Stimulated activated CD8-positive, alpha-beta memory T cell treated with anti-CD3 and anti-CD28 coated beads, Interleukin-7, amount 100 ng/mL, for 1 hour (primary cell): ENCODE measurements at places on chromosomes 4 and X.
A peak's percentile ranks its signal among the peaks of the same experiment; 100 is the strongest.

- no peak for DNase-seq
Measured at GRCh38 chrX:109679820-109680219, 53.2 kb downstream of the ACSL4 start.

DNA sequence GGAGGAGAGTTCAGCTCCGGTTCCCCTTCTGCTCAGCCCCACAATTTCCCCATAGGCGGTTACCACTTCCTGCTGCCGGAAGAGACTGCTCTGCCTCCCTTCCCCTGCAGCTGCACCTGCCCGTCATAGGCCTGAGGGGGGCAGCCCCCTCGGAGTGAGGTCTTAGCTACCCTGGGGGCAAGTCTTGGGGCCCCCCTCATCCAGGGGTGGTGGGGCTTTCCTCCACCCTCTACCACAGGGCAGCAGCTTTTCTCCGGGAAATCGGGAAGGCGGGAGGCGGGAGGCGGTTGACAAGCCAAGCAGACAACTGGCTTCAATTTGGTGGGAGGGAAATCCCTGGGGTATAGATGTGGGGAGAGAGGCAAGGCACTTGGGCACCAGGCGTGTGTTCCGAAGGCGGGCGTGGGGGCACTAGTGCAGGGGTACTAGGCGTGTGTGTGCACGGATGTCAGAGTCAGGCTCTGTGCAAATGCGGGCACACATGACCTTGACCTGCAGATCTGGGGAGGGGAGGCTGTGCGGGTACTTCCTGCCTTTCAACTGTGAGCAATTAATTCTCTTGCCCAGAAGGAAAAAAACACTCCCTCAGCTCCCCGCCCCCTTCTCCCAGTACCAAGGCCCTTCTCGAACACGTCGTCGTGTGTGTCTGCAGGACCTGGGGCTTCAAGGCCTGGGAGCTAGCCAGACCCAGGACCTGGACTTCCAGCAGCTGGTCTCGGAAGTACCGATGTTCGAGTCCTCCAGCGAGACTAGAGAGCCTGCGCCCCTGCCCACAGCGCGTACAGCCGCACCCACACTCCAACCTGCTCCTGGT is 1.0 kb upstream of the ARHGAP4 start:
- peak; percentile 48 for DNase-seq

- DNase-seq = no peak
Measured at GRCh38 chr4:142404191-142404611, 441.9 kb downstream of the INPP4B start.

DNA sequence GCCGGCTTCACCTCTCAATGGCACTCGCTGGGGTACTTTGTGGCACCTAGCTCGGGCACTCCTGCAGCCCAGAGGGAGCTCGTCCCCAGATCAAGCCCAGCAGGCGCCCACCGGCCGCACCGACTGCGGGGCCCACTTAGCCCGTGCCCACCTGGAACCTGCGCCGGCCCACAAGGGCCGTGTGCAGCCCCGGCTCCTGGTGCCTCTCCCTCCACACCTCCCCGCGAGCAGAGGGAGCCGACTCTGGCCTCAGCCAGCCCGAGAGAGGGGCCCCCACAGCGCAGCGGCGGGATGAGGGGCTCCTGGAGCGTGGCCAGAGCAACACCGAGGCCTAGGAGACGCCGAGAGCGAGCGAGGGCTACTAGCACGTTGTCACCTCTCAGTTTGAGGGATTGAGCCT is 82.1 kb upstream of the SHISA3 start:
- no peak for DNase-seq

DNA sequence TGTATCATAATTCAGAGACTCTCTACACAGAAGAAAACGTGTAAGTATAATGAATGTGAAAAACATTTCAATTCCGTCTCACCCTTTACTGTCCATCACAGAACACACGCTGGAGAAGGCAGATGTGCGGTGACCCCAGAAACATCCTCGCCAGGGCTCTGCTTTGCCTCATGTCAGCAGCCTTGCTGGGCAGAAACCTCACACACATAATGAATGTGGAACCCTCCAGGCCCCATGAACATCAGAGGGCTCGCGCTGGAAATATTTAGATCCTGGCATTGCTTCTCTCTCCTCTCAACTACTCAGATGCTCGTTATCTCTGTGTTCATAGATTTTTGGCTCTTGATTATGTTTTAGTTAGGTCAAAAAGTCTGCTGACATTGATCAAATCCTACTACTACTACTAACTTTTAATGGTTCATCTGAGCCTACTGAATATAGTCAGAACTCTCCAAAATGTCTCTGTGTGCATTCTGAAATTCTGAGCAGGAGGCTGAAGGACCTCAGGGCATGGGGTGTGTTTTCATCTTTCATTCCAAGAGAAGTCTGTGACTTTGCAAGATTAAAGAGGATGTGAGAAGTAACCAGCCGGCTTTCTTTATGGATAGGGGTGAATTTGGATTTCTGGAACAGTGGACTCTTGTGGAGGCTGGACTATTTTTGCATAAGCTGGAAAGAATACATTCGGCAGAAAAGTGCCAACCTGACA is 27.0 kb downstream of the SMIM43 start:
- no peak for DNase-seq

DNA sequence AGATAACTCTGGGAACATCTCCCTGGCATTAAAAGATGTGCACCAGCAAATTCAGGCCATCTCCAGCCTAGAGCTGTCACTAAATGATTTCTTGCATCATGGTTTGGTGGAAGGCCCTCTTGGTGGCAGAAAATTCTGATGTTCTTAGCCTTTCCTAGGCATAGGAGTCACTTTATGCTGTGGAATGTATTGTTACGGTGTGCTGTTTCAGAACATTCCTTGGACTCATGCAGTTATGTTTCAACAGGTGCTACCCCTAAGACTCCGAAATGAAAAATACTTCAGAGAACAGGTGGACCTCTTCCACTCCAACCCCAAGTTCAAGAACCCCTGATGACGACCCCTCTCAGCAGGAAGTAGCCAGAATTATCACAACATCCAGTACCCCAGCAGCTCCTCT is 20.3 kb upstream of the PAPSS1 start:
- no peak for DNase-seq

DNA sequence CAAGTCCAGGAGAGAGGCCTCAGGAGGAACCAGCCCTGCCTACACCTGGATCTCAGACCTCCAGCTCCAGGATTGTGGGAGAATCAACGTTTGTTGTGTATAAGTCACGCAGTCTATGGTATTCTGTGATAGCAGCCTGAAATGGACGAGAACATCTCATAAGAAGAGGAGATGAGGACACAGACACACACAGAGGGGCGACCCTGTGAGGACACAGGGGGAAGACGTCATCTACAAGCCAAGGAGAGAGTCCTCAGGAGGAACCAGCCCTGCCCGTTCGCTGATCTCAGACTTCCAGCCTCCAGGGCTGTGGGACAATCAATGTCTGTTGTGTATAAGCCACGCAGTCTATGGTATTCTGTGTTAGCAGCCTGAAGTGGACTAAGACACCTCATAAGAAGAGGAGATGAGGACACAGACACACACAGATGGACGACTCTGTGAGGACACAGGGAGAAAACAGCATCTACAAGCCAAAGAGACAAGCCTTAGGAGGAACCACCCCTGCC is 20.3 kb downstream of the P2RY8 start:
- no peak for DNase-seq

- DNase-seq = no peak
Measured at GRCh38 chr4:128831531-128832242, 22.2 kb downstream of the JADE1 start.

DNA sequence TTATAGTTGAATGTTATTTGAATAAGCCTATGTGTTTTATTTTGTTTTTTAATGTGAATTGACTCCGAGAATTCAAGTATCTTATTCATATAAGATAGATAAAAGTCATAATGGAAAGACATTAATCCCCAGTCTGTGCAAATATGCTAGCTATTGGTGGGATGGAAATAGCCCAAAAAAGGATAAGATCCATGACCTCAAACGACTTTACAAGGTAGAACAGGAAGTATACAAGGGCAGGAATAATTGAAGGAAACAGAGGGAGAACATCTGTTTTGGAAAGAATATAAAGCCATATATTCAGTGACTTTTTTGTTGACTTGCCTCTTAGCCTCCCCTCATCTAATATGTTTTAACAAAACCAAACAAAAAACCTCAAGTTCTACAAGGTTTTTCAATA is 9.0 kb downstream of the ABCE1 start:
- DNase-seq = no peak

- no peak for DNase-seq
Measured at GRCh38 chr4:654871-655463, 19.1 kb downstream of the ATP5ME start.

GRCh38 chr4:113327494-113327893 is 278.0 kb downstream of the ANK2 start:
- no peak for DNase-seq

- DNase-seq = no peak
Measured at GRCh38 chrX:72297953-72298730, 7.6 kb downstream of the CITED1 start.

DNA sequence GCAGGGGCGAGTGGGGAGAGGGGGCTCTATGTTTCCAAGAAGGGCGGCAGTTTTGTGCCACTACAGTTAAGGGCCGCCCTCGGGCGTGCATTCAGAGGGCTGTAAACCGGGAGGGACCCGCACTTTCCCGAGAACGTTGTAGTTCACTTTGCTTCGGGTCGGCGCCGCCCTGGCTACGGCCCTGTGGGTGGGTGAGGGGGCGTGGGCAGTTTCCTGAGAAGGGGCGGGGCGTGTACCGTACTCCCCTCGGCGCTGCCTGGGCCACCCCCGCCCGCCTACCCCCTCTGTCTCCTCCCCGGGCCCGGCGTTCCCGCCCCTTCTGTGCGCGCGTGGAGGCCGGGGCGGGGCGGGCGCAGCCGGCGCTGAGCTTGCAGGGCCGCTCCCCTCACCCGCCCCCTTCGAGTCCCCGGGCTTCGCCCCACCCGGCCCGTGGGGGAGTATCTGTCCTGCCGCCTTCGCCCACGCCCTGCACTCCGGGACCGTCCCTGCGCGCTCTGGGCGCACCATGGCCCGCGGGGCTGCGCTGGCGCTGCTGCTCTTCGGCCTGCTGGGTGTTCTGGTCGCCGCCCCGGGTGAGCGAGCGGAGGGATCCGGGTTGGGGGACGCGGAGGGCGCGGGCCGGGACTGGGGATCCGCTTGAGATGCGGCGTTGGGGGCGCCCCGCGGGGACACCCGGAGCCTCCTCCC is at the start of gene CD99:
Gene CD99 (plus strand): TSS at position 440 of the 687 bp plus-strand sequence. CDS start 66 bp downstream, at position 506.
- peak; percentile 75 for DNase-seq

- DNase-seq = no peak
Measured at GRCh38 chrX:44947995-44948394, 75.0 kb downstream of the KDM6A start.

GRCh38 chrX:118964252-118964651 is 10.2 kb upstream of the LONRF3 start:
- no peak for DNase-seq

GRCh38 chr4:86942185-86942666 is 7.4 kb downstream of the AFF1 start:
- DNase-seq = no peak

GRCh38 chr4:5003372-5003857 is 15.8 kb downstream of the CYTL1 start:
- DNase-seq = no peak

DNA sequence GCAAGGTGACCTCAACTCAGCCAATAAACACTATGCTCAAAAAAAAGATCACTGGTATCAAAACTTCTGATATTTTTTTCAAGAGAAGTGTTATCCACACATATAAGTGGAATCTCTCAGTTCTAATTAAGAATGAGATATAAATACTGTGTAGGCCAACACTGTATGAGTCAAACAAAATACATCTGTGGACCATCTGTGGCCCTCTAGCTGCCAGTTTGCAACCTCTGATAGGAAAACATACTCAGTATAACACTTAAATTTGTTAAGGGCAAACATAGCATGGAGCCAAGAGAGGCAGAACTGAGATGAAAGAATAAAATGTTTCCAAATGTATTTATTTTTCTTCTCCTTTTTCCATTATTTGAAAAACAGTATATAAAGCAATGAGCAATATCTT is 377.3 kb downstream of the ARAP2 start:
- no peak for DNase-seq

- DNase-seq = no peak
Measured at GRCh38 chr4:76657443-76657842, 222.4 kb downstream of the SHROOM3 start.

DNA sequence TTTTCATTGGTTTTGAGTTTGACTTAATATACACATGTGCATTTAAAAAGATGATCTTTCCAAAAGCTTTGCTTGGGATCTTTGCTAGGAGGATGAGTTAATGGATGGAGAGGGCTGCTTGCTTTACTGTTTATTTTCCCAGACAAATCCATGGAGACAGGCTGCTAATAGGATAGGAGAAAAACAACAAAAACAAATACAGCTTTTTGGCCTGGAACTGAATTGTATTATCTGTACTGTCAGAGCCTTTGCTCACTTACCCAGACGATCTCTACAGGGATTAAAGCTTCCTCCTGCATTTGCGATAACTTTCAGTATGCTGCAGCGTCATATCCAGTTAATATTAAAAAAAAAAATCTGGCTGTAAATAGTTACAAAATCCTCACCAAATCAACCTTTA is 190.8 kb upstream of the NUDT6 start:
- no peak for DNase-seq

GRCh38 chr4:81562093-81562492 is 90.4 kb upstream of the RASGEF1B start:
- no peak for DNase-seq

- no peak for DNase-seq
Measured at GRCh38 chrX:133365871-133366611, 49.2 kb downstream of the GPC4 start.

- no peak for DNase-seq
Measured at GRCh38 chr4:158461336-158461735, 60.3 kb upstream of the RXFP1 start.

- DNase-seq = no peak
Measured at GRCh38 chr4:138428611-138429010, 186.5 kb upstream of the SLC7A11 start.

GRCh38 chr4:3292571-3293400 is at the start of gene RGS12:
RGS12 (plus strand) TSS chr4:3293021; CDS start chr4:3316171, 23,150 bp downstream.
- peak; percentile 60 for DNase-seq

- no peak for DNase-seq
Measured at GRCh38 chrX:9414416-9414815, 50.4 kb upstream of the TBL1X start.

GRCh38 chrX:150731795-150732194 is 38.6 kb downstream of the MTMR1 start:
- no peak for DNase-seq

GRCh38 chr4:139605516-139605915 is 49.5 kb upstream of the SETD7 start:
- no peak for DNase-seq

GRCh38 chrX:2888309-2888708 is 40.8 kb downstream of the ARSD start:
- DNase-seq = no peak

DNA sequence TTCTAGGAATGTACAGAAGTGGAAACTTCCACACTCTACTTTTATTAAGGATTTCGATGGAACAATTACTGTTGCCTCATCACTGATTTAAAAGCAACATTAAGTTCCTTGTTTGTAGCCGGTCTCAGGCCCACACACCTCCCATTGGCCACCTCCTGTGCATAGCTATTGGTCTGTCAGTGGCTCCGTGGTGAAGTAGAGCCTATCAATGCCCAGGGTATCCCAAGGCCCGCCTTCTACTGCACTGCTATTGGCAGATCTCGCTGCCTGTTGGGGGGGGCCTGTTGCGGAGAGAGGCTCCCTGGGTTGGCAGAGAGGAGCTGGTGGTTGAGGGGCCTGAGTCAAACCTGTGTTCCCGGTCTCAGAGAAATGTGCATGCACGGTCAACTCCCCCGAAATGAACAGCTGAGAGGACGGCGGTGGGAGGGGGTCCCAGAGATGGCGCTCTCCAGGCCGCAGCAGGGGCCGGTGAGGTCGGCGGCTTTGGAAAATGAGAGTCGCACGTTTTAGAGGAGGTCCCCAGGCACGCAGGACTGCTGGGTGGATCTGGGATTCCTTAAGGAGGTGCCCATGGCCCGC is 4.9 kb upstream of the ARAF start:
- DNase-seq = peak; percentile 44
